ENCODE measurements at places on chromosomes 2 and 18. TPM values are rescaled to one million over a fixed set of nuclear protein-coding genes. Genes with fewer than 3 reads are reported as not detected.

DNA sequence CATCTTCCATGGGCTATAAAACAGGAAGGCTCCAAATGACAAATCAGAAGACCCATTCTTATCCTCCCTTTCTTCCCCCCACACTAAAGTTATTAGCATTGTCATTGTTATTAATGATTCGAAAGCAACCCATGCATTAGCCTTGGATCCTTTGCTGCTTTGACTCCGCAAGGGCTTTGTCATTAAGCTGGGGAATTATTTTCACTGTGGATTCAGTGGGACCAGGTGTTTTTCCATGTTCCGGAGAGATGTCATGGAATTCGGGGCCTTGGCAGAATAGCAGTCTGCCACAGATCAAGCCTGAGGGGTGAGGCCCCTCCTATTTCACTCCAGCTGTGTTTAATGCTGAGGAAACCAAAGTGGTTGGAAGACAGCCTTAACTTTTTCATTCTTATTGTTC, 357.1 kb downstream of the EN1 start:
- H3K36me3 ChIP-seq: no peaks in the 10 kb centered on the region
- H3K4me1 ChIP-seq: no peaks in the 10 kb centered on the region
- DNase-seq: no peak
- no peak overlapping the region for H3K27ac ChIP-seq
- H3K27me3 ChIP-seq: peaks cover 3% of the 10 kb centered on the region

DNA sequence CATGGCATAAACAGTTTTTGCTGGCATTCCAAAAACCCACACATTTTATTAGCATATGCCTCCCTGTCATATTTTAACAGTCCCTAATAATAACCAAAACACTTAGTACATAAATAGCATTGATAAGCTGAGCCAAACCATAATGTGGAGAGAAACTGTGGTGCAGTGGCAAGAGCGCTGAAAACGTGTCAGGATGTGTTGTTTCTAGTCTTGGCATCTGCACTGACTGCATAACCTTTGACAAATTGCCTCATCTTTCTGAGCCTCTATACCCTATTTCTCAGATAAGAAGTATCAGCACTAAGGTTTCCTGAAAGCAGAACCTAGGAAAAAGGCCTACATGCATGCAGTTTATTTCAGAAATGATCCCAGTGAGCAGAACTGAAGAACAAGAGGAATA, 41.4 kb downstream of the RAD51AP2 start:
- no peaks in the 10 kb centered on the region for H3K27me3 ChIP-seq
- DNase-seq: no peak
- no peaks in the 10 kb centered on the region for H3K36me3 ChIP-seq
- no peak overlapping the region for H3K4me3 ChIP-seq
- no peaks in the 10 kb centered on the region for H3K4me1 ChIP-seq
- H3K27ac ChIP-seq: no peak overlapping the region

DNA sequence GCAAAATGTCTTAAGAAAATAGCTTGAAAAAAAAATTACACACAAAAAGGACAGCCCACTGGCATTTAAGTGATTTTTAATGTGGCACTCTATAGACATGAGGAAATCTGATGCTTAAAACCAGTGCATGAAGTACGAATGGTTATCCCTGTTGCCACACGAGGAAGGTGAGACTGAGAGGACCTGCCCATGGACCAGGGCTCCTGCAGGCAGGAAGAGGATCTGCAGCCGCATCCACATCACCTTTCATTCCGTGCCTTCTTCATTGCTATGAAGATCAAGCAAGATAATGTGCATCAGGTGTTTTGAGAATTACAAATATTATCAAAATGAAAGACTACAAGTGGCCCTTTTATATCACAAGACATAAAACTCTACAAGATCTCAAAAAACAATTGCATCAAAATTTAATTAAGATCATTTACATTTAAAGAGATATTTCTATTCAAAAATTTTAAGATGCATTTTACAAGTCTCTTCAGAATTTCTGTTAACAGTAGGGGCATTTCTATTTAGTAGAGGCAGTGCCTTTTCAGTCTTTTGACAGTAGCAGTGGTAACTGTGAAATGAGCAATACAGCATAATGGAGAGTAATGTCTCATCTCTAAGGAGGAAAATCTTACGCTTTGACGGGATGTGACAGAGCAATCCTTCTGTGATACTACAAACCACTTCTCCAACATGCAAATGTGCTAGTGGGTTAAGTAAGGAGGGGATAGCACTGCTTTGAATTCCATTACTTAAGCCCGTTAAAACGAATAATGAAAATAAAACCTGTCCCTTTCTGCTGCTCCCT, 83.4 kb downstream of the SLC5A7 start:
- no peaks in the 10 kb centered on the region for H3K4me1 ChIP-seq
- no peak for DNase-seq
- no peaks in the 10 kb centered on the region for H3K27me3 ChIP-seq
- no peak overlapping the region for H3K4me3 ChIP-seq
- no peaks in the 10 kb centered on the region for H3K36me3 ChIP-seq
- no peak overlapping the region for H3K27ac ChIP-seq

GRCh38 chr2:218262631-218263586, 2.1 kb downstream of the GPBAR1 start:
- no peaks in the 10 kb centered on the region for H3K27me3 ChIP-seq
- H3K36me3 ChIP-seq: no peaks in the 10 kb centered on the region
- no peak overlapping the region for H3K4me3 ChIP-seq

DNA sequence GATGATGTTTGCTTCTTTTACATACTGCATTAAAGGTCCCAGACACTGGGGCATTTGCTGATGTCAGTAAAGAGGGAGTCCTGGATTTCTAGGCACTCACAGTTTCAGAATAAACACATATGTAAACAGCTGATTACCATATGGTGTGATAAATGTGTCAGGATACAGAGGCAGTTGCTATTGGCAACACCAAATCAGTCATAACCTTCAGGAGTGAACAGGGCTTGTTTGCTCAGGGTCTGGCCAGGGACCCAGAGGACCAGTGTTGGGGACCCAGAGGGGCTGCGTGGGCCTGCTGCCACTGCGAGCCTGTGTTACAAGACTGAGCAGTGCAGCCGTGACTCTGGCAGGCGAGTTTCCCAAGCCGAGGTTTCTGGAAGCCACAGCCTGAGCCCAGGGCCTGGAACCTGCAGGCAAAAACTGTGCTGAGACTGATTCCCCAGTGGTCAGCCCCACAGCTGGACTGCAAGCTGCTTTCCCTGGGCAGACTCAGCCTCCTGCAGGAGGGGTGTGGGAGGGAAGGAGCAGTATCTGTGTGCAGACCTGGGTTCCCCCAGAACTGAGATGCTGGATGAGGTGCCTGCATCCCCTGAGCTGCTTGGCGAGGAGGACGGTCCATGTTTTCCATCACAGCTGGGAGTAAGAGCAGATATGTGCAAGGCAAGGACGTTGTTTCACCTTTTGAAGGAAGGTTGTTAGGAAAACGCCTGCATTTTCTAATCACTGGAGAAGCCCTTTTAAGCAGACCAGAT, 23.6 kb downstream of the ASAP2 start:
- H3K27ac ChIP-seq: peak overlapping the region; percentile 40
- H3K4me3 ChIP-seq: no peak overlapping the region
- no peaks in the 10 kb centered on the region for H3K27me3 ChIP-seq
- no peak for DNase-seq

DNA sequence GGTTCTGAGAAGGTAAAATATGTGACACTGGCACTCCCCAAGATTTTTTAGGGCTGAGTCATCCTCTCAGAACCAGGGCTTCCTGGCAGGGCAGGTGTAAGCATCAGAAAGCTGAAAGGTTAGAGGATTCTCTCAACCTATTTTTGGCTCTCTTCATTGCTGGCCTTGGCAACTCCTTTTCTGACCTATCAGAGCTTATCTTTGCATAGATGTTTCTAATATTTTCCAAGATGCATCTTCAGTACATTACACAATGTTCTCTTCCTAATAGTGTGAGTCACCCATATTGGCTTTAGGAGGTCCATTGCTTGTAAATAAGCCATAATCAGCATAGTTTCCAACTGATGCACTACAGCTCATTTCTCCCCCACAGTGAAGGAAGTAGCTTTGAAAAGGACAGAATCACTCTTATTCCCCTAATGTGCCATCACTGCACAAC, 2008.4 kb upstream of the PIK3C3 start:
- H3K27ac ChIP-seq: no peak overlapping the region
- no peaks in the 10 kb centered on the region for H3K27me3 ChIP-seq
- DNase-seq: no peak
- H3K4me1 ChIP-seq: no peaks in the 10 kb centered on the region

GRCh38 chr2:61141151-61141550, 20.8 kb upstream of the C2orf74 start:
- no peak for DNase-seq
- no peak overlapping the region for H3K27ac ChIP-seq
- H3K27me3 ChIP-seq: no peaks in the 10 kb centered on the region
- no peak overlapping the region for H3K4me3 ChIP-seq

DNA sequence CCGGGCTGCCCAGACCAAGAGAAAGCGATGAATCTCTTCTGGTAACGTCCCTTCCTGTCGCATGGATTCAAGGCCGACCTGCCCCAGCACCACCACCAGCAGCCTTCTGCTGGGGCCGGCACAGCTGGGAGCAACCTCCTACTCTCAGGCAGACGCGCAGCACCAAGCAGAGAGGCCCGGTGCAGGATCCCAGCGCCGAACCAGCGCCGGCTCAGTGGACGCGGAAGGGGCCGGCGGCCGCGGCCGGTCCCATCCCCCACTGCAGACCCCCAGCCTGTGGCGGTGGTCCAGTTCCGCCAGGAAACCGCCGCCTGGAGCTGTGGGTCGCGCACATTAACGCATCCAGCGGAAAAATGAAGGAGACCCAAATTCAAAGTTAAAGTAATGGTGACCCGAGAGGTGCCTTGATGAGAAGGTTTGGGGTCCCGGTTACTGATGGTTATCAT, 525 bp upstream of the MAL start:
- peak overlapping the region; percentile 46 for H3K27ac ChIP-seq
- H3K27me3 ChIP-seq: peaks cover 65% of the 10 kb centered on the region
- no peaks in the 10 kb centered on the region for H3K4me1 ChIP-seq
- DNase-seq: no peak

The RPRM gene
- not detected for total RNA-seq

The IL36G gene
- not detected for total RNA-seq

The COL5A2 gene
- total RNA-seq: 62.8 TPM

The VWC2L gene
- 0.32 TPM for total RNA-seq

The DSG2 gene
- 272 TPM for total RNA-seq
